ENCODE measurements at places on chromosomes 2 and 18.

DNA sequence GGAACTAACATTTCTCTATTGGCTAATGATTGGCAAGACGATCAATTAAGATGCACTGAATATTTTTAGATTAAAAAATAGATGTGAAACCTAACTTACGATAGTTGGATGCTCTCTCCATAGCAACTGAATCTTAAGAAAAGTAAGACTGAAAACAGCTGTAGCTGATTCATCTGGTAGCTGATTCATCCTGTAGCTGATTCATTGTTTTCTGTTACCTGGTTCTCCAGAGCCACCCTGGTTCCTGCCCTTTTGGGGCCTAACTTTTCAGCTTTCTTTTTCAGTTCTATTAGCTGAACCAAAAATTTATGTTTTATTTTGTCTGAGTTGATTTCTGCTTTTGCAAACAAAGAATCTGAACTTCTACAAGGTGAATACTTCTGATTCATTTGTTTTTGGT is 22.7 kb upstream of the SPR start:
- DNase-seq: no peak

GRCh38 chr2:170819680-170820664 is 3.3 kb downstream of the GAD1 start:
- no peak for DNase-seq

- DNase-seq: peak; percentile 50
Measured at GRCh38 chr18:49898421-49898820, 85.1 kb upstream of the ACAA2 start.

DNA sequence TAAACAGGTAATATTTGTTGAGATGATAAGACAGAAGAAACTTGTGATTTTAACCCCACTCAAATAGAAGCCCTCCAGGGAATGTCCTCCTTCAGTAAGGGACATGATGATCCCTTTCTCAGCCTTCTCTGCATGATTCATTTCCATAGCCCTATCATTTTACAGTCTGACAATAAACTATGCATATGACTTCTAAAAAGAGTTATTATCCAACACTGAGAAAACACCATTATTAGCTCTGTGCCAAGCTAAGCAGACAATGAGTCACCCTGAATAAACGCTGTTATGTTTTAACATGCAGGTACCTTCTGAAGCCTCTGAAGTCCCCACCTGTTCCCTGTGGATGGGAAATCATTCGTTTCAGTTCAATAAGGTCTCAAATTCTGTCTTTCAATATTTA is 54.7 kb downstream of the DTNB start:
- no peak for DNase-seq

- DNase-seq: no peak
Measured at GRCh38 chr2:3146772-3147650, 230.6 kb downstream of the EIPR1 start.

- DNase-seq: no peak
Measured at GRCh38 chr2:198453866-198454265, 649.5 kb downstream of the PLCL1 start.

DNA sequence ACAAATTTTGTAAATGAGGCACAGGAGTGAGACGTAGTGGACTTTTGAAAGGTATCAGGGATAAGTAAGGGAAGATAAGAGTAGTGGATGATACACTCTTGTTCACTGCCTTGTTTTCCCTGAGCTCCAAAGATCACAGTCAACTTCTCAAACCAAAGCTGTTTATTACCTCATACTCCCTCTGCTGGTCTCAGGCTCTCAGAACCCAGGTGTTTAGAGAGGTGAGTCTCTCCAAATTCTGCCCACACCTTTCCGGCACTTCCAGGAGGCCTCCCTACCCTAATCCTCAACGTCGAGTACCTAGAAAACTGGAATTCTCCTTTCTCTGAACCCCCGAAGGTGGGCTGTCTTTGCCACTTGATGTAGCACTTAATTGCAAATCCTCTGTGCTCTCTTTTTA is 621.1 kb downstream of the BCL11A start:
- no peak for DNase-seq

GRCh38 chr18:11119959-11120587 is 29.3 kb downstream of the PIEZO2 start:
- DNase-seq: no peak

GRCh38 chr2:30487603-30488002 is 40.6 kb downstream of the LCLAT1 start:
- DNase-seq: no peak

- DNase-seq: no peak
Measured at GRCh38 chr18:62164855-62165487, 21.9 kb downstream of the PIGN start.

DNA sequence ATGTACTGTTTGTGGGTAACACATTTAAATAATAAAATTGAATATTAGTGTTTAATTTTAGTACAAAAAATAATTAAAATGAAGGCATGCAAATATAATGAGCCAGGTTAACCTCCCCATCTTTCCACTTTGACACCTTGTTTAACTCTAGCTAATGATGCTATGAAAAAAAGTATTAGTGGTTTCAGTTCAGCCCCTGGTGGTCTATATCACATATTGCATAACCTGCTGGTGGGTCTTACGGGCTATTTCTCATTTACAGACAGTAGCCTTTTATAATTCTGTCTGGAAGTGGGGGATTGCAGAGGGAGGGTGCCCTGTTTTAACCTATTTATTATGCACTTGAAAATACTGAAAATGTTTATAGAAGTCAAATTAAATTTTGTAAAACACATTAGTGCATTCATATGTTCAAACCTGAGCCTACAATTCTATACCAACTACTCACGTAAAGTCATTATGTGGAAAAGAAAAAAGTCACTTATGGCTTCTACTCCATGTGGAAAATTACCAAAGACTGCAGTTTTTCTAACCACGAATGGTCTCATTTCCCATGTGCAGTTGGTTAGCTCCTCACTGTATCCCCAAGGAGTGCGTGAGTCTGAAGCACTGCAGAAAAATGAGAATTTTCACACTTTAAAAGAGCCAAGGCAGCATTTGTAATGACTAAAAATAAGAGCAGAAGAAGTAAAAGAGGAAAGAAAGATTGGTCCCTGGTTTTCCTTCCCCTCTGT is 381.0 kb downstream of the MTX2 start:
- DNase-seq: no peak

DNA sequence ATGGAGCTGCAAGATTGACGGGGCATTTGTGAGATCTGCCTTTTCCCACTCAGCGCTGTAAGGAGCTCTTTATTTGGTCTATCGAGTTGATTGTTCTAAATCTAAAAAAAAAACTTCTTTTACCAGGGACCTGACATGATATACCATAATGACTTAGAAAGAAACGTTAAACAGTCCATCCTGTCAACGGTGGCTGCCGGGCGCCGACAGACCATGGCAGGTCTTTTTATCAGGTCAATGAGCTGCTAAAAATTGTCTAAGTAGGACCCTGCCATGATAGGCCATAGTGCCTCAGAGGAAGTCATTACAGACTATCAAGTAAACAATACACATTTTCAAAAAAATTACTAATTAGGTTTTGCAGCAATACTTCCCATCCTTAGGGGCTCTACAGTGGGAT is 87.9 kb downstream of the KLHL14 start:
- DNase-seq: no peak

DNA sequence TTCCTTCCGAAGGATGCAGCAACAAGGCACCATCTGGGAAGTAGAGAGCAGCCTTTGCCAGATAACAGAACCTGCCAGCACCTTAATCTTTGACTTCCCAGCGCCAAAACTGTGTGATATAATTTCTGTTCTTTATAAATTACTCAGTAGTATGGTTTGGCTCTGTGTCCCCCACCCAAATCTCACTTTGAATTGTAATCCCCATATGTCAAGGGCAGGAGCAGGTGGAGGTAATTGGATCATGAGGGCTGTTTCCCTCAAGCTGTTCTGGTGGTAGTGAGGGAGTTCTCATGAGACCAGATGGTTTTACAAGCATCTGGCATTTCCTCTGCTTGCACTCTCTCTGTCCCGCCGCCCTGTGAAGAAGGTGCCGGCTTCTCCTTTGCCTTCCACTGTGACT is 899.9 kb downstream of the TRIB2 start:
- no peak for DNase-seq

GRCh38 chr18:36211612-36212065 is 24.3 kb downstream of the MOCOS start:
- DNase-seq: no peak

DNA sequence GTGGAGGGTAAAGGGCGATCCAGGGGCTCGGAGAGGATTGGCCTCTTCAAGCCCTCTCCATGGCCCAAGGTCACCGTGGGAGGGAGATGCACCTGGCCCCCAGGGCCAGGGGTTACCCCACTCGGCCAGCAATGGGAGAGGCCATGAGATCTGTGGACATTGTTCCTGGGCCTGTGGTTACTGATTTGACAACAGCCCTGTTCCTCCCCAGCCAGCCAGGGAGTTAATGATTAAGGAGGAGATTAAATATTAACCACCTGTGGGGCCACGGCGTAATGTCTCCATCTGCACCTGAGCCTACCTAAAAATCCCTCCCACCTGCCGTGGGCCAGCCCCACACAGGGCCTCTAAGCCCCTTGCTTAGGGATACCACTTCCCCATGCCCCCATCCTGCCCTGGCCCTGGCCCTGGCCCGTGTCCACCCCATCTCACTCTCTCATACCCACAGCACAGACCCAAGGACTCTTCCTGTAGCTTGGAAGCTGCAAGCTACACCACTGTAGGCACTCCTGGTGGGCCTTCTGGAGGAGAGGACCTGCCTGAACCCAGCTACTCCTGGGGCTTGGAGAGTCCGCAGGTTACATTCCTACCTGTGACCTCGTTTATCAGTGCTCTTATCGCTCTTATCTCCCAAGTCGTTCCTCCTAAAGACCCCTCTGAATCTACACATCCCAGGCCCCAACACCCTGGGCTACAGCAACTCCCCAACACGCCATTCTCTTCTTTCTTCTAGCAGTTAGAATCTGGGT is 32.1 kb downstream of the ZFP36L2 start:
- no peak for DNase-seq

- no peak for DNase-seq
Measured at GRCh38 chr2:142973822-142974207, 96.4 kb downstream of the KYNU start.

DNA sequence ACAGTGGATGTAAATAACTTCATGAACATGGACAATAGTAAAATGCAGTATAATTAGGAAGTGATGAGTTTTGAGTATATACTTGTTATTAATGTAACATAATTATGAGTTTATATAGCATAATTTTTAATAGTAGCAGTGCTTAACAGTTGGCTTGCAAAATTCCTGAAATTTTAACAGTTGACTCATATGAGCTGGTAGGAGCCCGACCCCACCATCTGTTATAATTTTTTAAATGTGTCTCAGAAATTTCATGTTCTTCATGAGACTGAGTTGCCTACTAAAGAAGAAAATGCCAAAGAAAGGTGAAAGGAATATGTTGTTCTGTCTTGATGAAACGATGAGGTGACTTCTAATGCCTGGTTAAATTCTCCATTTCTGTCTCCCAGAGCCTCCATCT is 62.6 kb downstream of the ITGB1BP1 start:
- no peak for DNase-seq

DNA sequence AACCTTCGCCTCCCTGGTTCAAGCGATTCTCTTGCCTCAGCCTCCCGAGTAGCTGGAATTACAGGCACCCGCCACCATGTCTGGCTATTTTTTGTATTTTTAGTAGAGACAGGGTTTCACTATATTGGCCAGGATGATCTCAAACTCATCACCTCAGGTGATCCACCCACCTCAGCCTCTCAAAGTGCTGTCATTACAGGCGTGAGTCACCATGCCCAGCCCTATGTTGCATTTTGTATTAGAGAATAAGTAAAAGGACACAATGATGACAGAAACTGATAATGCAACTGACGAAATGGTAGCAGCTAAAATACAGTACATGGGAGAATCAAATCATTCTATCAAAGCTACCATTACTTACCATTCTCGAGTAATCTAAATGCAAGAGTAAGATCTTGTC is 276.7 kb downstream of the DSEL start:
- no peak for DNase-seq

DNA sequence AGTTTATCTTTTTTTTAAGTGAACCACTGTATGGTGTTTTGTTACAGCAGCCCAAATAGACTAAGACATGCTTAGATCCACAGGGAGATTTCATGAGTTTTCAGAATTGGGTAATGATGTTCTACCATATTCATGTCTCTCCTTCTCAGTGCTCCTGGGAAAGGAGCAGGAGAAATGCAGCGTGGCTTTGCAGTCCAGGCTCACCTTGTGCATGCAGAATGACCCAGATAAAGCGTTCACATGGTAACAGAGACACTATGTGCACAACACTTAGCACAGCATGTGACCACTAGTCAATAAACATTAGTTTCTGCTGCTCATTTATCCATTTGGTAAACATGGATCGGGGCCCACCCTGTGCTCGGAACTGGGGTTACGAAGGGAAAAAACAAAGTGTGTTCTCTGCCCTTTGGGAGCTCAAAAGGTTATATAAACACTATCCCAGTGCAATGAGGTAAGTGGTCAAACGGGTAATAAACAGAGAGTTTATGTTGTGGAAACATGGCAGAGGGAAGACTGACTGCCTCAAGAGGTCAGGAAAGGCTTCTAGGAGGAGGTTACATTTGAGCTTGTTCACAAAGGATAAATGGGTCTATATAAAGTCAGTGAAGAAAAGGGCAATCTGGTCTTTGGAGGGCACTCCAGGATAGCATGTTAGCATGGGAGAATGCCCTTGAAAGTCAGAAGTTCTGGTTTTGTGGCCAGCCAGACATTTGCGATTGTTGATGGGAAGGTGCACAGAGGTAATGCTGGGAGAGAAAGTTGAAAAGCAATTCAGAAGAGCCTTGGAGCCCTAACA is 299.2 kb downstream of the TDRD15 start:
- no peak for DNase-seq

- DNase-seq: no peak
Measured at GRCh38 chr2:146241023-146241422, 1603.8 kb upstream of the ACVR2A start.

DNA sequence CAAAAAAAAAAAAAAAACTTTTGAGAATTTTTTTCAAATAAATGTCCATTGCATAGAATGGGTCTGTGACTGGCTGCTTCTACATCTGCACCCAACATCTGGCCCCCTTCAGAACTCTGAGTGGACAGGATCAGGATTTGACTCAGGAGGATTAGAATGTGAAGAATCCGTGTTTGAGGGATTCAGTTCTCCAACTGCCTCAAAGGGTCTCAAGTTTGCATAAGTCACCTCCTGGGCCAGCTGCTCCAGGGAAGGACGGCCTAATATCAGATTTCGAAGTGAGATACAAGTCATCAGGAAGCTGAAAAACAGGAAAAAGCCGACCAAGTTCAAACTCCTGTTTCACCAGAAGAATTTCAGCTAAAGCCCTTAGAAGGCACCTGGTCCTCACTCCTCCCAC is 10.9 kb downstream of the MAT2A start:
- no peak for DNase-seq

DNA sequence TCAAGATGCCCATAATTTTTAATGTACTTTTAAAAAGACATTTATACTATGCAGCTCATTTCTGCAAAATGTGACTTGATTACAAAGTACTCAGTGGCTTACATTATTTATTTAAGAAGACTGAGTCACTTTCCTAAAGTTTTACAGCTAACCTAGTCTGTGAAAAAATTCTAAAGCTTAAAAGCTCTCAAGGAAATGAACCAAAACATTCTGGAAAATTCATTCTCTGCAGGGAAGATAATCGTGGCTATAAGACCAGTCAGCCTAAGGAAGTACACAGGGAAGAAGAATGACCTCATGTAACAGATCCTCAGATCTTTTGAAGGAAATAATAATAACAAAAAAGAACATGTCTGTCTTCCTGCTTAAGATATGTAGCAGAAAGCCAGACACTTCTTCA is 232.1 kb upstream of the STK17B start:
- DNase-seq: no peak

GRCh38 chr18:36186461-36187192 is 670 bp upstream of the MOCOS start:
- no peak for DNase-seq

All from SK-N-MC (cell line).